ENCODE measurements at places on chromosomes 7 and 10.

GRCh38 chr7:2908103-2908683 lies 64.1 kb upstream of the GNA12 start:
- DNase-seq = no peak

DNA sequence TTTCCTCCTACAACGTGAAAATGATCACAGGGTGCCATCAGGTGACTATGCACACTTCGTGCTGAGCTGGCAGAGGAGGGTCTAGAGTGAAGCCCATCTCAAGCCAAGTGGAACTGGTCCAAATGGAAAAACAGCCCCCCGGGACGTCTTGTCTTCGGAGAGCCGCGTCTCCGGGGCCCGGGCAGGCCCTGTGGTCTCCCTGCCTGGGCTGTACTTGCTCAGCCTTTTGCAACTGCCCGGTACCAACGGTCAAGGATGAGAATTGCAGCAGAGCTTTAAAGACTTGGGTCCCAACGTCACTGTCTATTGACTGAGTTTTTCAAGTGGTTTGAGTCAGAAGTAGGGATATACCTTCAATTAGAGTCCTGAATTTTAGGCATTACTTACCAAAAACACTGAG lies 315.5 kb downstream of the PTPRN2 start:
- no peak for DNase-seq

- DNase-seq = no peak
Observed at GRCh38 chr10:7027913-7028808, 382.7 kb downstream of the SFMBT2 start.

DNA sequence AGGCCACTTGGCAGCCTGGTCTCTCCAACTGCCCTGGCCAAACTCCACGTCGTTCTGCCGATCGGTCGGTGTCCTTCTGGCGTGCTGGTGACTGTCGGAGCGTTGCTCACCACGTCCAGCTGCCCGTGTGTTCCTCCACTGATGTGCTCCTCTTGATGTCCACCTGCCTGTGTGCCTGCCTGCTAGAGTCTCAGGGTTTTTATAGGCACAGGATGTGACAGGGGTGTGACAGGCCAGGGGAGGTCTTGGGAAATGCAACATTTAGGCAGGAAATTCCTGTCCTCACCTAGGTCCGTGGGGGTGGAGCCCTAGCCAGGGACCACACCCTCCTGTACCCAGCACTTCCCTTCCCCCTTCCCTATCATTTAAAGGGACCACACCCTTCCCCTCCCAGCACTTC lies 25.2 kb upstream of the CFAP46 start:
- DNase-seq = no peak

GRCh38 chr7:4288791-4289394 lies 393.2 kb upstream of the FOXK1 start:
- no peak for DNase-seq

DNA sequence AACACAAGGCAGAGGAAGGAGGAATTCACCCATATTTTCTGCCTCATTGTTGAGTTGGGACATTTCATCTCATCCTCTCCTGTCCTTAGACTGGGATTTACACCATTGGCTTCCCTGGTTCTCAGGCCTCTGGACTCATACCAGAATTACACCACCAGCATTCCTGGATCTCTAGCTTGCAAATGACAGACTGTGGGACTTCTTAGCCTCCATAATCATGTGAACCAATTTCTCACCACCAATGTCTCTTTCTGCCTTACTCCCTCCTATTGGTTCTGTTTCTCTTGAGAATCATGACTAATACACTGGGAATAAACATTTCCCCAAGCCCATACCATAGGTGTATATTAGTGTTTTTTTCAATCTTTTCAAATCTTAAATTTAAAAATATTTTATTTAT lies 2.9 kb upstream of the ZNF33A start:
- no peak for DNase-seq

DNA sequence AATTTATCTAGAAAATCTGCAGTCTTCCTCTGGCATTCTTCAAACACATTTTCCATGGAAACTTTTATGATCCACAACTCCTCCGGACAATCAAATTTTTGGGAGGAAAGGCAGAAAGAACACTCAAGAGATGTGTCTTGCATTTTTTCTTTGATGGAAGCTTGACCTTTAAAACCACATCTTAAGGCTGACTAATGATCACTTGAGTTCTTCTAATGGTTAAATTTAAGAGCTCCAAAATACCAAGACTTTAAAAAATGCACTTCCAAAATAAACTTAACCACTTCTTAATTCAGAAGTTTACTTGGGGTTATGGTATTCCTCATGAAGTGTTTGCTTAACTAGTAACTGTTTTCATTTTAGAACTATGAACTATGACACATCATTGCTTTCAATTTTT lies 43.3 kb downstream of the ETV1 start:
- DNase-seq = no peak

GRCh38 chr10:30505543-30506298 lies 71.7 kb downstream of the MAP3K8 start:
- DNase-seq = no peak

DNA sequence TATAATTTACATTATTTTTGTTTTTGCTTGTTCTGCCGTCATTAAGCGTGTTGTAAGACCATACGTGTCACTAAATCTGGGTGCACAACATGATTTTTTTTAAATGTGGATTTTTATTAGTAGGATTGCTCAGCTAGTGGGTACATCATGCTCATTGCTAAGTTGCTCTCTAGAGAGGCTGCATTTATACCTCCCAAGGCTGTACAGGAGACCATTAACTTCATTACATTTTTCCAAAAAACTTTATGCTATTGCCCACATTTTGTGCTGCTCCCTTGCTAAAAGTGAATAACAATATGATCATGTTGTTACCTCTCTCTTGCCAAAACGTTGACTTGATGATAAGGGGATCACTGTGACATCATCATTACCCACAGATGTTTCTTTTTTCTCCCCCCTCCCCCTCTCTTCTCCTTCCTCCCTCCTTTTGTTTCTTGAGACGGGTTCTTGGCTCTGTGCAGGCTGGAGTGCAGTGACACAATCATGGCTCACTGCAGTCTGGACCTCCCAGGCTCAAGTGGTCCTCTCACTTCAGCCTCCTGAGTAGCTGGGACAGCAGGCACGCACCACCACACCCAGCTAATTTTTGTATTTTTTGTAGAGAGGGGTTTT lies 65.1 kb downstream of the BMPR1A start:
- no peak for DNase-seq

- DNase-seq = no peak
Observed at GRCh38 chr10:36324831-36325230, 682.7 kb upstream of the FZD8 start.

GRCh38 chr10:6871128-6871527 lies 291.1 kb upstream of the PRKCQ start:
- DNase-seq = no peak

DNA sequence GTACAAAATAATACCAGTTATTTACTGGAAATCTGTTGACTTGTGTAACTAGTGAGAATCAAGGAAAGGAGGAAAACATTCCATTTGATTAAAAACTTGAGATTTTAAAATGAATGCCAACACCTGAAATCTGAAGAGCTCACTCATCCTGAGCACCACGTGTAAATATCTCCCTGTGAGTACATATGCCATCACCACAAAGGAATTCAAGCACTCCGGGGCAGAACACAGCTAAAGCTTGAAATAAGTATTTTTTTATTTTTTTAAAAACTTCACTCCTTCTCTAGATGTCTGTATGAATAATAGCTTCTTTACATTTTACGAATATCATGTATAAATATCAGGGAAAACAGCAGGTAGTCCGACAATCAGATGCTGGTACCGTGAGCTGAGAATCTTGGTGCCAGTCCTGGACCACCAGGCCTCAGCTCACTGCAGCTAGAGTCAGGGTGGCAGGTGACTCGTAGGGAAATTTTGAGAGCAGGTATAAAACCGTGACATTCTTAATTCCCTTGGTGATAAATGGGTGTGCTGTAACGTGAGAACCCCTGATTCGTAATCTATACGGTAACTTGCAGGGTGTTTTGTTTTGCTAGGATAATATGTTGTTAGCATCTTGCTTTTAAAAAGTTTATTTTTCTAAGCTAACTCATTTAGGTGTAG lies 12.7 kb downstream of the LMTK2 start:
- no peak for DNase-seq

DNA sequence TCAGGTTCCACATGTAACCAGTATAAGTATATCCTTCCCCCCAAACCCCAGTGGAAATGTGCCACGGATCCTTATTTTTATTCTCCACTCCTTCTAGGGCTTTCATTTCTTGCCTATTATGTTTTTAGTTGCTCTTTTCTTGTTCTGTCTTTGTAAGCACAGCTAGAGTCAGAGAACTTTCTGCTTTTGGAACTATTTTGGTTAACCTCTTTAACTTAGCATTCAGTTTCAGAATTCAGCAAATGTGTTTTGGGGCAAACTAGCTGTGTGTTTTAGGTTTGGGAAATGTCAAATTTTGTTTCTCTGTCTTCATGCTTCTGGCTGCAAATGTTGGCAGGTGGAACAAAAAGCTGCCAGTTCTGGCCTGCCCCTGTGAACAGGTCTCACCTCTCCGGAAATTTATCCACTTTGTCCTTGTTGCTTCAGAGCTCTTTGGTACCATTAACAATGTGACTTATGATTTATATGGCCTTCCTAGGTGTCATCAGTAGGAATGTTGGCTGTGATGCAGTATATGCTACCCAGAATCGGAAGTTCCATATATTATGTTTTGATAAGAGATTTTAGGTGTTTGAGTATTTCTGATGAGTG lies 156.1 kb downstream of the ADK start:
- DNase-seq = no peak

DNA sequence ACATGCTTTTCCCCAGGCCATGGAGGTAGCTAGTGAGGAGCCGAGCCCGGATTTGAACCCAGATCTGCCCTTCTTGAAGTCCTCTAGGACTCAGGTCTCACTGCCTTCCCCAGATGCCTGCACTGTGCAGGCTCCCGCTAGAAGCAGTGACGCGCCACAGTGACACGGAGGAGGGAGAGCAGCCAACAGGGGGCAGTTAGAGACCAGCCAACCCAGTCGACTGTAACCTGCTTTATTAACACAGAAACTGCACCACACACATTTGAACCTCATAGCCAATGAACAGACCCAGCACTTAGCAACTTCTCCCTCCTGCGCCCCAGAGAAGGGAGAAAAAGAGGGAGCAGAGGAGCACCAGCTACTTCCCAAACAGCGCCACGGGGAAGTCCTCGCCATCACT lies 27.4 kb downstream of the PILRA start:
- peak; percentile 46 for DNase-seq

DNA sequence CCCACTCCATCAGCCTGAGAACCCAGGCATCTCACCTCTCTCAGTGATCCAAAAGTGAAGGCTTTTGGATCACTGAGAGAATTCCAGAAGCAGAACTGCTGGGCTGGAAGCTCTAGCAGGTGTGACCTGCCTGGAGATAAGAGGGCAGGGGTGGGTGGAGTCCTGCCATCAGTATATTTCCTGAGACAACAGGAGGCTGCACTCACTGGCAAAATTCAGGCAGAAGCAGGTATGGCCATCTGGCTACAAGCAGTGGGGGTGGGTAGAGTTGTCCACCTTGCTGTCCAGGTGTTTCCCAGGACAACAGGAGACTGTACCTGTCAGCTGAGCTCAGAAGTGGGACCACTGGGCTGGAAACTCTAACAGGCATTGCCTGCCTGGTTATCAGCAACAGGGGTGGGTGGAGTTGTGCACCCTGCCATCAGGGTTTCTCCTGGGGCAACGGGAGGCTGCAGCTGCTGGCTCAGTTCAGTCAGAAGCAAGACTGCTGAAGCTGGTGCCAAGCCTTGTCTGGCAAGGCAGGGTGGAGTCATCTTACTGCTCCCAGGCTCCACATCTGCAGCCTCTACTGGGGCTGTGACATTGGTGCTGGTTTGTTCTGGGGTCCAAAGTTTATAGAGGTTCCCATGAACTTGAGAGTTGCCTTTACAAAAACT lies 47.2 kb upstream of the SFTPD start:
- DNase-seq = no peak

- no peak for DNase-seq
Observed at GRCh38 chr7:87475359-87476178, at the start of gene ABCB4. Gene ABCB4, minus strand, starts transcription at chr7:87475680. Its CDS starts 215 bp downstream, at chr7:87475465.

- no peak for DNase-seq
Observed at GRCh38 chr10:62374862-62375710, 917 bp downstream of the ZNF365 start.

- peak; percentile 65 for DNase-seq
Observed at GRCh38 chr10:132023092-132023811, 41.5 kb upstream of the BNIP3 start.

GRCh38 chr7:47390914-47391313 lies 191.0 kb downstream of the TNS3 start:
- no peak for DNase-seq

GRCh38 chr7:155806096-155806871 lies 6.0 kb downstream of the SHH start:
- DNase-seq = no peak

- DNase-seq = no peak
Observed at GRCh38 chr7:102469351-102469971, 4.7 kb downstream of the LRWD1 start.

DNA sequence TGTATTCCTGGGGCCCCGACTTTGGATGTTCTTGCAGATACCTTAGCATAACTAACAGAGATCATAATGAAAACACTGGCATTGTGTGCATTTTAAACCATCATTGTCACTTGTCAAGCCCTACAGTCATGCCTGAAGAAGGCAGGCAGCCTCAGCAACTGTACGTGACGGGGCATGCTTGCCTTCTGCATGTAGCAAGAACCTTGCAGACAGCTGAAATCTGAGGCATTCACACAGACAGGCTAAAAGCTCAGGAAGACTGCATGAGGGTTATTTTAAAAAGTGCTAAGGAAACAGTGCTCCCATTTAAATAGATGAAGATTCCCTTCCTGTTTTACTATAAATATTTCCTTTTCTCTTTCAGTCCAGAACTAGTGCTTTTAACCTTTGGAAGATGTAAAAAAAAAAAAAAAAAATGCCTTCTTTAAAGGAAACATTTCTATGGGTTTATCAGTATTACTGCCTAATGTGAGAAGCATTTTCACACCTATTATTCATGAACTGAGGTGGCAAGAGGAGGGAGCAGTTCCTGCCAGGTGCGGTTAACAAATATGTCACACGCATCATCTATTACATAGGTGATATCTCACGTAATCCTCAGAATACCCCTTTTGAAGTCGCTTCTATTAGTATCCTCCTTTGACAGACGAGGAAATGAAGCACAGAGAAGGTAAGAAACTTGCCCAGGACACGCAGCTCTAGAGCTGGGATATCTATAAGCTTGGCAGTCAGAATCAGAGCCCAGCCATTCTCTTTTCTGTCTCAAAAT lies 88.1 kb downstream of the PRKCQ start:
- no peak for DNase-seq

- no peak for DNase-seq
Observed at GRCh38 chr7:19101909-19102308, 15.5 kb downstream of the TWIST1 start.

GRCh38 chr7:38660427-38661099 lies 29.4 kb upstream of the AMPH start:
- peak; percentile 3 for DNase-seq

DNA sequence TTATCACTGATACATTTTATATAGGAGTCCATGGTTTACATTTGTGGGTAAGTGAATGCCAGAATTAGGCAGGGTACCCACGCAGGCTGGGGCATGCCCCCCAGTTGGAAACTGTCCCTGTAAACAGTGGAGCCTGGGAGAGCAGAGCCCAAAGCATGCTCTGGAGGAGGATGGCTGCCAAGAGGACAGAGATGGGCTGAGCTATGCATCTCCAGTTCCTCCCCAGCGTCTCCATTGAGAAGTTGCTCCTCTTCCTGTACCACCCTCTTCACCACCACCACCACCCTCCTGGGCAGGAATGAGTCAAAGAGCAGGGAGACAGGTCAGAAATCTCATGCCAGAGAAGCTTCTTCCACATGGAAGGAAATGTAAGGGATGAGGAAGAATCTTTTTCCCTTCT lies 67.7 kb upstream of the KMT2E start:
- DNase-seq = no peak

GRCh38 chr10:93695740-93696139 lies 6.7 kb downstream of the FRA10AC1 start:
- no peak for DNase-seq

Measured in left kidney (tissue), 8 donors.